AG04450 (cell line): ENCODE measurements at places on chromosomes 16 and 17. TPM values are rescaled to one million over a fixed set of nuclear protein-coding genes. Genes with fewer than 3 reads are reported as not detected.

Gene ANKFN1
- 0.04 and 0.05 TPM in 2 replicates for polyA plus RNA-seq

GRCh38 chr16:67649494-67649931 lies 4.6 kb downstream of the CARMIL2 start:
- DNase-seq, result no peak

DNA sequence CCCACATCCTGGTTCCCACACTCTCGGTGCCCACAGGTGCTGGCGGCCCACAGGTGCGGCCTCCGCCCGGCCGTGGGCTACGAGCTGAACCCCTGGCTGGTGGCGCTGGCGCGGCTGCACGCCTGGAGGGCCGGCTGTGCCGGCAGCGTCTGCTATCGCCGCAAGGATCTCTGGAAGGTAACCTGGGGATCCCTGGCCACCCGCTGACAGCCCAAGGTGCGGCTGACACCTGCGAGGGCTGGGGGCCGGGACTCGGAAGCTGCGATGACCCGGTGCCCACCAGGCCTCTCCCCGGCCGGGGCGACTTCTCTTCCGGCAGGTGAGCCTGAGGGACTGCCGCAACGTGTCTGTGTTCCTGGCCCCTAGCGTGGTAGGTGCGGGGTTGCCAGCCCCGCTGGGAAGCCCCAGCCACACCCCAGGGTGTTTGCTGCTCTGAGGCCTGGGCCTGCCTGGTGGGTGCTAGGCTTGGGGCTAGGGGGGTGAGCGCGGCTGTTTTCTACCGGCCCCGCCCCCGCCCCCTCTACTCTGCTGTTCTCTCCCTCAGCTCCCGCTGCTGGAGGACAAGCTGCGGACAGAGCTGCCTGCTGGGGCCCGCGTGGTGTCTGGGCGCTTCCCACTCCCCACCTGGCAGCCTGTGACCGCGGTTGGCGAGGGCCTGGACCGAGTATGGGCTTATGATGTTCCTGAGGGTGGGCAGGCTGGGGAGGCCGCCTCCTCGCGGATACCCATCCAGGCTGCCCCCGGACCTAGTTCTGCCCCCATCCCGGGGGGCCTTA lies 1.0 kb downstream of the ANTKMT start:
- DNase-seq, result no peak

Gene POLDIP2
- polyA plus RNA-seq, result 84.7 and 97.7 TPM in 2 replicates

DNA sequence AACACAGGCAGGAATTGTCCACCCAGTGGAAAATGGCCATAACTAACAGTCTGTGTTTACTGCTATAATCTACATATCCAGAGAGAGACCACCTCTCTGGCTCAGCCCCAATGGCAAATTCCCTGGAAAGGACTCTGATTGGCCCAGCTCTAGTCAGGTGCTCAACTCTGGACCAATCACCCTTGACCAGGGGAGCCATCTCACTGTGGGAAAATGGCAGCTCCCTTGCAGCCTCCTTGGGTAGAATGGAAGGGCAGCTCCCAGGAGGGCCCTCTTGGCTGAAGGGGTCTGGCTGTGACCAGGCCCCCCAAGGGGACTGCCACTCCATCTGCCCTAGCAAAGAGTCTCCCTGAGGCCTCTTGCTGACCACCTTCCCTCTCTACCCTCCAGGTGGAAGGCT lies 3.1 kb downstream of the ALOX15B start:
- no peak for DNase-seq

DNA sequence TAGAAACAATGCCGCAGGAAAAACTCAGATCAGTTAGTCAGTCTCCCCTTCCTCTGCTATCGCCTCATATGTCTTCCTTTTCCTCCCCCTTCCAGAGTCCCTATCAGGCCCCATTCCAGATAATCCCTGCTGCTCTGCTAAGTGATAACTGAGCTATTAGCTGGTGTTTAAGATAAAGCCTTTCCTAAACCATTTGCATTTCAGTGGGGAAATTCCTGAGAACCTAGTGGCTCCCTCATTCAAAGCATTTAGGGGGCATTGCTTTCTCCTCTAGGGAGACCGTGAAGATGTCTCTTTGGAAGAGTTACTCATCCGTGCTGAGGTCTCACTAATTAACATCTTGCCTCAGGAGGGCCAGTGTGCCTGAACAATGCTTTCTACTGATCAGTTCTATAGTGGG lies 401.6 kb downstream of the NPIPA7 start:
- no peak for DNase-seq

DNA sequence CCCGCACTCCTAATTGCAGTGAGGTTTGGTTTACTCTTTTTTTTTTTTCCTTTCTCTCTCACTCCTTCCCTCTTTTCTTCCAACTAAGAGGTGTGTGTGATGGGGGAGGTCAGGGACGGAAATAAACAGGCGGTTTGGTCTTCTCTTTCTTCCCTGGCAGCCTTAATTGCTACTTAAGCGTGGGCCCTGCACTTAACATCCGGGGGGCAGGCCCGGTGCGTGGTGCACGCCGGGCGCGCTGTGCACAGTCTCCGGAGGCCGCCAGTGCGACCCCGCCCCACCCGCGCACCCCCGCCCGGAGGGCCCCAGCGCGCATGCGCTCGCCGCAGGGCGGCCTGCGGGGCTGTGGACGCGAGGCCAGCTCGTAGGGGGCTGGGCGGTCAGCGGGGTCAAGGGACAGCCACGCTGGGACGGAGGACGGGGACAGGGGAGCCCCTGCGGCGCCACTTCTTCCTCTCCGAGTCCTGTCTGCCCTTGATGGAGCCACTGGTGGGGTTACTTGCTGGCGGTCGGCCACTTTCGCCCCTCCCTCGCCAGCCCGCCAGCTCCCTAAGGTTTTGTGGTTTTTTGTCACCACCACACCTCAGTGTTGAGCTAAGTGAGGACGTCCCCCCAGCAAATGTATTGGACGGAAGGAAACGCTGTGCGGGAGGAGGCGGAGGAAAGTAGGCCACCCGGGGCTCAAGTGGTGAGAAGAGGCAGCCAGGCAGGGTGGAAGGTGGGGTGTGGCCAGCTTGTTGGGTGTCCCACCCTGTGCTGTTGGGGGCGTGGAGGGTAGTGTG lies 120.9 kb downstream of the MRM1 start:
- no peak for DNase-seq

Gene UNC13D
- 0.11 and 0.16 TPM in 2 replicates for polyA plus RNA-seq

Gene MPV17L
- 0.10 and 0.11 TPM in 2 replicates for polyA plus RNA-seq
